HuH-7 (cell line): ENCODE measurements at places on chromosomes 4 and X.

- DNase-seq: no peak
These were observed 7.8 kb downstream of the SERTM2 start for GRCh38 chrX:111519215-111519614.

- no peak for DNase-seq
These were observed 120.5 kb upstream of the FAT1 start for GRCh38 chr4:186844059-186844681.

DNA sequence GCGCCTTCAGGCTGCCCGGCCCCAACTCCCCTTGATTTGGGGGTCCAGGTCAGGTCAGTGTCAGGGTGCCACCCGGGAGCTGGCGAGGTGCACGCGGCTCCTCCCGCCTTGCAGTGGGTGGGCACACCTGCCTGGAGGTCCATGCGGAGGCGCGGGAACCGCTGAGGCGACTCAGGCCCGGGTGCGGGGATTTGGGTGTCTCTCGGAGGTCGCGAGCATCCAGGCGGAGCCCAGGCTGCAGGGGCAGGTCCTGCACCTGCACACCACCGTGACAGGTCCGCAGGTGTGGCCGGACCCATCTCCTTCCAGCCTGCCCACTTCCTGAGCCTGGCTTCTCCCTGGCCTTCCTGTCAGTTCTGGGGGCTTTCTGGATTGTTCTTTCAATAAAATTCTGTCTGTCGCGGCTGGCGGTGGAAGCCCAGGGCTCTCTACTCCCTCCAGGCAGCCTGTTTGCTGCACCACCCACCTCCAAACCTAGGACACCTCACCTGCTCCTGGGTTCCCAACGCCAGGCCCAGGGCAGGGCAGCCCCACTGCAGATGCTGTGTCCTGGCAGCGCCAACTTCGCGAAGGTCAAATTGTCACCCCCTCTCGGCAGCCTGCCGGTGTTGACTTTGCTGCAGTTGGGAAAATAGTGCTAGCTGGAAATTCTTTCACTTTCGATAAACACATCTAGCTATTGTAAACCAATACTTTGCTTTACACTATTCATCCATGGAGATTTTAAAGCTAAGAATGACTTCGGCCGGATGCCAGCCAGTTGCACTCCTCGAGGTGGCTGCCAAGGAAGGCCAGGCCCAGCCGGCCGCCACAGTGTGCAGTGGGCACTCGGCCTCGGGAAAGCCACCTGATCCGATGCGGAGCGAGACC is 35.9 kb downstream of the FGFRL1 start:
- no peak for DNase-seq

- DNase-seq: no peak
These were observed 98.0 kb upstream of the STIM2 start for GRCh38 chr4:26762650-26763049.

GRCh38 chrX:43618366-43619205 is 37.5 kb upstream of the MAOA start:
- no peak for DNase-seq

- no peak for DNase-seq
These were observed 642.6 kb upstream of the FAM241A start for GRCh38 chr4:111502626-111503025.

DNA sequence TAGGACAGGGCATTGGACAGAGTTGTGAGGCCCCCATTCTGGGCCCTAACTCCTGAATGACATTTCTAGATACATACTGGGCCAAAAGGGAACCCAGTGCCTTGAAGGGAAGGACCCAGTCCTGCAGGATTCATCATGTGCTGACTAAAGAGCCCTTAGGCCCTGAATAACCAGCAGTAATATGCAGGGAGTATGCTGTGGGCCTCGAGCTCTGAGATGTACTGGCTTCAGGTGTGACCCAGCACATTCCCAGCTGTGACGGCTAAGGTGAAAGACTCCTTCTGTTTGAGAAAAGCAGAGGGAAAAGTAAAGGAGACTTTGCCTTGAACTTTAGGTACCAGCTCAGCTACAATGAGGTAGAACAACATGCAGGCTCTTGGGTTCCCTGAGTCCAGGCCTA is 138.2 kb upstream of the HUWE1 start:
- no peak for DNase-seq

GRCh38 chr4:108139089-108139488 is 29.6 kb downstream of the LEF1 start:
- no peak for DNase-seq

DNA sequence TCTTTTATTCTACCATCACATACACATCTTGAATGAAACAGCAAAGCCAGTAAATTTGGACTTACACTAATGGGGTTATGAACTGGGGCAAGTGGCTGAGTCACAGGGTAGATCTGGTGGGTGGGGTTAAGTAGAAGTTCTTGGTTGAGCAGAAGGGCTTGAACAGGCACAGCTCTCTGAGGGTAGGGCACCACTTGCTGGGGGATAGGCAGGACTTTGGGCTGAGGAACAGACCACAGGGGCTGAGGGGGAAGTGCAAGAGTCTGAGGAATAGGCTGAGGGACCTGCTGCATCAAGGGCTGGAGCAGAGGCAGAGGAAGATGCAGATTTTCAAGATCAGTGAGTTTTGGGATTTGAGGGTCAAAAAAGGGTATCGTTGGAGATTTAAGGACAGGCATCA is 8.3 kb downstream of the CSN2 start:
- DNase-seq: no peak

GRCh38 chrX:27838185-27838584 is 30.4 kb downstream of the MAGEB10 start:
- DNase-seq: no peak

- DNase-seq: no peak
These were observed 886 bp upstream of the WWC2 start for GRCh38 chr4:183098019-183098722.

DNA sequence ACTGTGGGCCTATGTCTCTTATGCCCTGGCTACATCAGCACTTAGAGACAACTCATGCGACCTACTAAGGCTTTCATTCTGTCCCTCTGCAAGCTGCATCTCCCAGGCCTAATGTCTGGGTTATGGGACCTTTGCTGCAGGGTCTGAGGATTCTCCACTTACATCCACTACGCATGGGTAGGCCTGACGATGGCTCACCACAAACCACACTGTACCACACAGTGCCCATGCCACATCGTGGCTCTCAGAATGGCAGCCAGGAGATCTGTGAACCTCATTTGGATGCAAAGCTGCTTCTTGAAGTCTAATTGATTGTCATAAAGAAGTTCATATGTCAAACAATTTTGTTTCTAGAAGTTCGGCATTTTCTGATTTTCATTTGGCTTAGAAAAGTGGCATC is 84.6 kb upstream of the BEND4 start:
- no peak for DNase-seq

- no peak for DNase-seq
These were observed 95.9 kb downstream of the CFAP299 start for GRCh38 chr4:80431203-80431965.

GRCh38 chrX:150849486-150849885 is 49.0 kb downstream of the CD99L2 start:
- DNase-seq: no peak

GRCh38 chrX:110962451-110962850 is 133.5 kb upstream of the PAK3 start:
- DNase-seq: no peak

- DNase-seq: no peak
These were observed 77.9 kb downstream of the CEP135 start for GRCh38 chr4:56026596-56026995.

- no peak for DNase-seq
These were observed 124.5 kb downstream of the ARSF start for GRCh38 chrX:3165808-3166207.

DNA sequence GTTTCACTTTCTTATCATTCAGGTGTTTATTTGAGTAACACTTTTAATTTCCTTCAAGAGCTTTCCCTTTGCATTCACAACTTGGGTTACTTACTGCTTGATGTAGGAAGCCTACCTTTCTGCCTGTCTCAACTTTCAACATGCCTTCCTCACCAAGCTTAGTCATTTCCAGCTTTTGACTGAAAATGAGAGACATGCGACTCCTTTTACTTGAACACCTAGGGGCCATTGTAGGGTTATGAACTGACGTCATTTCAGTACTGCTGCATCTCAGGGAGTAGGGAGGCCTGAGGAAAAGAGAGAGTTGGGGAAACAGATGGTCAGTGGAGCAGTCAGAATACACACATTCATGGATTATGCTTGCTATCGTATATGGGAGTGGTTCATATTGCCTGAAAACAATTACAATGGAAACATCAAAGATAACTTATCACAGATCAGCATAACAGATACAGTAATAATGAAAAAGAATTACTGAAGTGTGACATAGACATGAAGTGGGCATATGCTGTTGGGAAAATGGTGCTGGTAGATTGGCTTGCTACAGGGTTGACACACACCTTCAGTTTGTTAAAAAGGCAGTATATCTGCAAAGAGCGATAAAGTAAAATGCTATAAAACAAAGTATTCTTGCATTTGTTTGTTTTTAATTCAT is 25.7 kb downstream of the USP53 start:
- no peak for DNase-seq

- DNase-seq: no peak
These were observed 174.5 kb downstream of the SMIM20 start for GRCh38 chr4:26088433-26088928.

GRCh38 chrX:69120476-69120875 is 44.8 kb downstream of the PJA1 start:
- no peak for DNase-seq

DNA sequence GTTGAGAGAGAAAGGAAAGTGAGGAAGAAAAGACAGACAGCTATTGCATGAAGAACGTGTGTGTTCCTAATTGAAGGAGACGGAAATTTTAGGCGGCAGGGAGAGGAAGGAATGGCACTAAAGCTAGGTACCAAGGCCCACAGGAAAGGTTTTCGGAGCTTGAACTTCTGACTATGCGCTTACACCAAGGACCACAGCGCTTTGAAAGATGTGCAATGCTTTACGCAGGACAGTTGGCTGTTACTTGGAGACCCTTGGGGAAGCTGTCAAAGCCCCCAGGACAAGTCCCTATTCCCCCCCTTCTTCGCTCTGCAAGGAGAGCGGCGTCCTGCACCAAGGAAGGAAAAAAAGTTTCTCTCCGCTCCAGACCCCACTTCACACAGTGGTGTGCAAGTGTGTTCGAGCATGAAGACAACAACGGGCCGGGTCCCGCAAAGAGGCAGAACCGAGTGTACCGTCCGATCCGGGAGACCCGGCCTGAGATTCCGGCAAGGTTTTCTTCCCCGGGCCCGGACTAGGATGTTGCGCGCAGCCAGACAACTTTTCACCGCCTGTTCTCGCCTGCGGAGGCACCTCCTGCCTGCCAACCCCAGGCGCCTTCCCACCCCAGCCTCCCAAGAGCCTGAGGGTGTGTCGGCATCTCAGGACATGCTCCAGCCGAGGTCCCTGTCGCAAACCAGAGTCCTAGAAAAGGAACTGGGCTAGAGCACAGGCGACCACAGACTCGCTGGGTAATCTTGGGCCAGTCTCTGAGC is 896 bp downstream of the KDR start:
- DNase-seq: no peak

GRCh38 chr4:183240581-183241321 is 79.3 kb downstream of the CLDN22 start:
- no peak for DNase-seq

DNA sequence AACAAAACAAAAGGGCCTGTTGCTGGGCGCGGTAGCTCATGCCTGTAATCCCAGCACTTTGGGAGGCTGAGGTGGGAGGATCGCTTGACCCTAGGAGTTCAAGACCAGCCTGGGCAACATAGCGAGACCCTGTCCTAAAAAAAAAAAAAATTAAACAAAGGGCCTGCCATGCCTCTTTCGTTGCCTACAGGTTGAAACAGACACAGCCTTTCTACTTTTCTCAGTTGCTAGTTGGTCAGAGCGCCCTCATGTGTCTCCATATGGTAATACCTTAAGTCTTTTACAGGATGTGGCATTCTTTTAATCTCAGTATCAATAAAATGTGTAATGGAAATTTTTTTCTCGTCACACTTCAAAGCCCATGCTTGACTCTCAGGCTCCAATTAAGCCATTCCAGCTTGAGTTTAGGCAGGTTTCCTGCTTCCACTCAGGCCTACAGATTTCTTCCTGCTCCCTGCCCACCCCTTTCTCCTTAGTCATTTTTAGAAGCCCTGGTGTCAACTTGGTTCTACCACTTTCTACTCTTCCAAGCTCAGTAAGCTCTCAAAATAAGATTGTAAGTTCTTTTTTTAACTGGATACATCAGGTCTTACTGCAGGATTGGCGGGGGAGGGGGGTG is 4.6 kb upstream of the SOWAHD start:
- peak; percentile 40 for DNase-seq

DNA sequence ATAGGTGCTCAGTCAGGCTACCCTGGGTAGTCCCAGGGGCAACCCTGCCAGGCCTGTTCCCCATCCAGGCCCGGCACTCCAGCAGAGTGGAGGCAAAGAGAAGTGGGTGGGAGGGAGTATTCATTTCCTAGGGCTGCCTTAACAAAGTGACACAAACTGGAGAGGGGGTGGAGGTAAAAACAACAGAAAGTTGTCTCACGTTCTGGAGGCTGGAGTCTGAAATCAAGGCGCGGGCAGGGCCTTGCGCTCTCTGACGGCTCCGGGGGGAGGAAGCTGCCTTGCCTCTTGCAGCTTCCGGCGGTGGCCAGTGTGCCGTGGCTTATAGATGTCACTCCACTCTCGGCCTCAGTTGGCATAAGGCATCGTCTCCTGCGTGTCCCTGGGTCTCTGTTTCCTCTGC is 90.8 kb downstream of the DCTD start:
- DNase-seq: no peak

GRCh38 chr4:168711197-168712140 is 214.6 kb downstream of the PALLD start:
- DNase-seq: no peak

GRCh38 chr4:140156529-140157171 is 2.7 kb upstream of the MAML3 start:
- no peak for DNase-seq

DNA sequence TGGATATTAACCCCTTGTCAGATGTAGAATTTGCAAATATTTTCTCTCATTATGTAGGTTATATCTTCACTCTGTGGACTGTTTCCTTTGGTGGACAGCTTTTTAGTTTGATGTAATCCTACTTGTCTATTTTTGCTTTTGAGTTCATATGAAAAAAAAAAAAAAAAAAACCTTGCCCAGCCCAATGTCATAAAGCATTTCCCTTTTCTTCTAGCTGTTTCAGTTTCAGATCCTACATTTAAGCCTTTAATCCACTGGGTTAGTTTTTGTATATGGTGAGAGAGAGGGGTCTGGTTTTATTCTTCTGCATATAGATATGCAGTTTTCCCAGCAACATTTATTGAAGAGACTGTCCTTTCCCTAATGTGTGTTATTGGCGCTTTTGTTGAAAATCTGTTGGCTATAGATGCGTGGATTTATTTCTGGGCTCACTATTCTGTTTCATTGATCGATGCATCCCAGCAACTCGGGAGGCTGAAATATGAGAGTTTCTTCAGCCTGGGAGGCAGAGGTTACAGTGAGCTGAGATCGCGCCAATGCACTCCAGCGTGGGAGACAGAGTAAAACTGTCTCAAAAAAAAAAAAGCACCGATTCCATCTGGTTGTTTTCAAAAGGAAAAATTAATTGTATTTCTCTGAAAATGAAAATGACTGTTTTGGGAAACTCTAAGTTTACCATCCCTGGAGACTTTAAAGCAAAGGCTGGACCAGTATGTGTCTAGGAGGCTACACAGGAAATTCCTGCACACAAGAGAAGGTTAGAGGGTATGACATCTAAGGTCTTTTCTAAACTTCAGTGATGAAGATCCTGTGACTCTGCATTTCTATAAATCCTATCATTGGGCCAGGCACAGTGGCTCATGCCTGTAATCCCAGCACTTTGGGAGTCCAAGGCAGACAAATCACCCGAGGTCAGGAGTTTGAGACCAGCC is 35.6 kb downstream of the STEEP1 start:
- no peak for DNase-seq

- DNase-seq: no peak
These were observed 338.7 kb upstream of the GATB start for GRCh38 chr4:152099555-152099954.

- DNase-seq: peak; percentile 17
These were observed 565 bp downstream of the MOB1B start for GRCh38 chr4:70902577-70903290.

GRCh38 chrX:20451929-20452328 is 185.2 kb upstream of the RPS6KA3 start:
- DNase-seq: no peak
